Stimulated activated CD8-positive, alpha-beta memory T cell treated with anti-CD3 and anti-CD28 coated beads, Interleukin-2, amount 100 ng/mL, for 48 hours (primary cell): ENCODE measurements at places on chromosomes 2 and 18.

GRCh38 chr2:138395565-138396306, 105.8 kb upstream of the SPOPL start:
- no peak for DNase-seq

DNA sequence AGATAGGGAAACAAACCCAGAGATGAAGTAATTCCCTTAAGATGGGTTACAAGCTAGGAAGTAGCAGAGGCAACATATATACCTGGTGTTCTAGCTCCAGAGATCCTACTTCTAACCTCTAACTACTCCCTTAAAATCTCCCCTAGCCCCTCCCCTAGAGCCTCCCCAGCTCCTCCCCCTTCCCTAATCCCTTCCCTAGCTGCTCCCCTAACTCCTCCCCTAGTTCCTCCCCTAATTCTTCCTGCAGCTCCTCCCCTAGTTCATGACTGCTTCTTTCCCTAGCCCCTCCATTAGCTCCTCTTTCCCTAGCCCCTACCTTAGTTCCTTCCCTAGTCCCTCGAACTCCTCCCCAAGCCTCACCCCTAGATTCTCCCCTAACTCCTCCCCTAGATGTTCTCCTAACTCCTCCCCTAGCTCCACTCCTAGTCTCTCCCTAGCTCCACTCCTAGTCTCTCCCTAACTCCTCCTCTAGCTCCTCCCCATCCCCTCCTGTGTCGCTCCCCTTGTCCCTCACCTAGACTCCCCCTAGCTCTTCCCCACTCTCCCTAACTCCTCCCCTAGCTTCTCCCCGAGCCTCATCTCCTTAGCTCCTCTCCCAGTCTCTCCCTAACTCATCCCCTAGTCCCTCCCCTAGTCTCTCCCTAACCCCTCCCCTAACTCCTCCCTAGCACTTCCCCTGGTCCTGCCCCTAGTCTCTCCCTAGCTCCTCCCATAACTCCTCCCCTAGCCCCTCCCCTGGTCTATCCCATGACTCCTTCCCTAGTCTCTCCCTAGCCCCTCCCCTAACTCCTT, 108.9 kb downstream of the CD226 start:
- DNase-seq, result peak; percentile 16

- no peak for DNase-seq
Measured at GRCh38 chr2:105317937-105318336, 11.6 kb downstream of the TGFBRAP1 start.

GRCh38 chr2:319059-319600, 31.2 kb upstream of the ALKAL2 start:
- no peak for DNase-seq

GRCh38 chr18:48910972-48911545, 39.7 kb downstream of the SMAD7 start:
- DNase-seq, result no peak

DNA sequence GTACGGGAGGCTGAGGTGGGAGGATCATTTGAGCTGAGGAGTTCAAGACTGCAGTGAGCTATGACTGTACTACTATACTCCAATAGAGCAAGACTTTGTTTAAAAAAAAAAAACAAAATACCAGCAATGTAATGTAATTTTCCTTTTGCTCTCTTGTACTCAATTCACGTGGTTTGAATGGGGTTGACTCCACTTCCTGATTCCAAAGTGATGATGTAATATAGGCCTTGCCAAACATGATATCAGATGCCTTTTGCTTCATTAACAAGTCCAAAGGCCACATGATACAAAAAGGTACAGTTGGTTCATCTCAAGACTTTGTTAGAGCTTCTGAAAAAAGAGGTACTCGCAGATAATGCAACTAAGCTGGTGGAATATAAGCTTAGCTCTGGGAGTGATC, 321.8 kb downstream of the ZEB2 start:
- no peak for DNase-seq

DNA sequence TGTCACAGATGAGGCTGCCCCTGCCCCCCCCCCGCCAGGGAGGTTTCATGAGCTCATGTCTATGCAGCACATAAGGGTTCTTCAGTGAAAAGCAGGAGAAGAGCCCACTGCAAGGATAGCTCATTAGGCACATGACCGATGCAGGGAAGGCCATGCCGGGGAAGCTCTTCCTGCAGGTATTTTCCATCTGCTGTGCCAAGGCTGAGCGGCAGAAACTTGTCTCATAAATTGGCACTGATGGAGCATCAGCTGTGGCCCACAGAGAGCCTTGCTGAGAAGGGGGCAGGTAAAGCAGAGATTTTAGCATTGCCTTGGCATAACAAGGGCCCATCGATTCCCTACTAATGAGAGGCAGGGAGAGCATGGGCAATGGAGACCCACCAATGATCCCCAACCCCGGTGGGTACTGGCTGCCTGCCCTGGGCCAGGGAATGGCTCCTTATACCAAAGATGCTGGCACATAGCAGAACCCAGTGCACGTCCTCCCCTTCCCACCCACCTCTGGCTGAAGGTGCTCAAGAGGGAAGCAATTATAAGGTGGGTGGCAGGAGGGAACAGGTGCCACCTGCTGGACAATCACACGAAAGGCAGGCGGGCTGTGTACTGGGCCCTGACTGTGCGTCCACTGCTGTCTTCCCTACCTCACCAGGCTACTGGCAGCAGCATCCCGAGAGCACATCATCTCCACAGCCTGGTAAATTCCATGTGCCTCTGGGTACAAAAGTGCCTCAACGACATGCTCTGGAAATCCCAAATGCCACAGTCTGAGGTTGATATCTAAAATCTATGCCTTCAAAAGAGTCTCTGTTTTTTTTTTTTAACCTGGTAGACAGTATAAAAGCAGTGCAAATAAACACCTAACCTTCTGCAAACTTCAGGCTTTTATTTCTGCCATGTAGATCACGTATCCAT, 41.4 kb downstream of the STEAP3 start:
- peak; percentile 12 for DNase-seq

GRCh38 chr2:127659408-127660290, 13.7 kb downstream of the GPR17 start:
- no peak for DNase-seq

DNA sequence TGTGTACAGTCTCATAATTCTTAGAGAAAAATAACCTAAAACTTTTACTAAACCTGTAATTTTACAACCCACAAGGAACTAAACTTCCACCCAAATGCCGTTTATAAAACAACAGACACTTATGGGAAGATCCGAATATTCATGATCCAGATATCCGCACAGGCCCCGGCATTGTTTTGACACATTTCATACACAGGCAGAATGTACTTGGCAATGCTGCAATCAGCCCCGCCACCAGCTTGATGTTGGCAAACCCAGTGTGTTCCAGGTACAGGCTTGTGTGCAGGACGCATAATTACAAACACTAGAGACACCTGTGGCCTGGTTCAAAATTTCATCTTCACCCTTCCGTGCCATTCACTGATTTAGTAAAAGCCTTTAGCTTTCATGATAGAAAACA, 393.0 kb upstream of the SALL3 start:
- no peak for DNase-seq

DNA sequence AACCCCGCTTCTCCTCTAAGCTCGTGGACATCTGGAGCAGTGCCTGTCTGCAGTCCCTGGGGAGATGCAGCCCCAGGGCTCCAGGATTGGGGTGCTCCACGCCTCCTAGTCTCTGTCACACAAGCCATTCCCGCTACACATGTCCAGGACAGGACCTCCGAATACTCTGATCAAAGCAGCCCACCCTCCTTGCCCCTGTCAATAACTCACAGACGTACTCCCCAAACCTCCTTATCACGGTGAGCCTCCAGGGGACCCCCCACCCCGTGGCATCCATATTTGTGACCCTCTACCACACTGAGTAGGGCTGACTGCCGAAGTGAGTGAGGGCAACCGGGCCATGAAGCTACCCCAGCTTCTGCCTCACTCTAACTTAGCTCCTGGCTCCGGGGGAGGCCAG, 727.7 kb downstream of the GALR1 start:
- DNase-seq, result no peak

GRCh38 chr2:128371648-128372345, 53.1 kb upstream of the HS6ST1 start:
- DNase-seq, result no peak

GRCh38 chr2:203432811-203433210, 102.3 kb downstream of the RAPH1 start:
- DNase-seq, result no peak

DNA sequence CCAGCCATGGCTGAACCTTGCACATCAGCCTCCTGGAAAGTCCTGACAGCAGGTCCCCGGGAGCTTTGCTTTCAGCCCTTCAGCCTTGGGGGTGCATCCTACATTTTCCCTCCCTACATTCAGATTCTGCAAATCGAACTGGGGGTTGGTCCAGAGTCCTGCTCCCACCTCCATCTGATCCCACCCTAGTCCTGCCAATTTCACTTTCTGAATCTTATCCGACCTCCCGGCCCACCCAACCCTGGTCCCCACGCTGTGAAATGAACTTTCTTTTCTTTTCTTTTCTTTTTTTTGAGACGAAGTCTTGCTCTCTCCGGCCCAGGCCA, 47.8 kb upstream of the ODC1 start:
- DNase-seq, result no peak

DNA sequence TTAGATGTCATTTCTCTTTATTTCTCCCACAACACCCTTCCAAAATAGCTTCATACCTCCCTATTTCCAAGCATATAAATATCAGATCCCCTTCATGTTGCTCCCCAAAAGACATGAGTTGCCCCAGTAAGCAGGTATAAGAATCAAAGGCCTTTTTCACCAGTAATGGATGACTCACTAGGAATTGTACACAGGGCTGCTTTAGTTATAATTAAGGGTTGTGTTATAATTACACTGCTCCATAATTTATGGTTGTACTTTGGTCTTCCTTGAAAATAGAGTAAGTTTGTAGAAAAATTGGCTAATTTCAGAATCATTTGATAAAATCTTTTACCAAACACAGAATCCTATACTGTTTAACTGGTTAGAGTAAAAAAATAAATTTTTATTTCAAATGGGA, 8.8 kb upstream of the AQP4 start:
- no peak for DNase-seq

GRCh38 chr2:132977812-132978529, 308.0 kb upstream of the LYPD1 start:
- DNase-seq, result no peak

GRCh38 chr18:49225160-49225559, 235.3 kb downstream of the DYM start:
- DNase-seq, result no peak

DNA sequence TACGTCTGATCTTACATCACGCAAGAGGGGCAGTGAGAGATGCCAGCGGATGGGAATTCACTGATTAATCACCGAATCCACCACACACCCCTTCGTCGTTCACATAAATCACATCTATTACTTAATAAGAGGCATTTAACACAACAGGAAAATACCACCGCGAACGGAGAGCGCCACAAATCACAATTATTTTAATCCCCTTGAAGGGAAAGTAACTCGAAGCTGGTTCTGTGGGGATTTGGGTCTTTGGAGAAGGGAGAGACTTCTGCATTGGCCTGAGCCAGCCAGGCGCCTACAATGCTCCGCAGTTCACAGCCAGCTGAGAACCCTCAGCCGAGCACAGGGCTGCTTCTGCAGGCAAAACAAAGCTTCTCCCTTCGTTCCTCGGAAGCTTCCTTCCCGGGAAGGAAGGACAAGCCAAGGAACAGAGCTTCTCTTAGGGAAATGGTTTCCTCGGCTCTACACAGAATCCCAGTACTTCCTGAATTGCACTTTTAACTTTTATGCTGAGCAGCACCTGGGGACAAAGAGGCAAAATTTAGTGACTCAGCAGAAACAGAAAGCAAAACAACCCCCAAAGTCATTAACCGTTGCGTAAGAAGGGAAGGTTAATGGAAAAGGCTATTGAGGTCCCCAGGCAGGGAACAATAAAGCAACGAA, at the start of gene LRP1B:
Gene LRP1B, minus strand, starts transcription at position 7 of the 660 bp plus-strand sequence. CDS start 287 bp downstream, outside the sequence.
- no peak for DNase-seq

- DNase-seq, result no peak
Measured at GRCh38 chr2:176984987-176985386, 227.6 kb upstream of the HNRNPA3 start.

GRCh38 chr18:40851014-40851429, 1104.0 kb upstream of the PIK3C3 start:
- DNase-seq, result no peak

- no peak for DNase-seq
Measured at GRCh38 chr2:222595581-222595980, 60.3 kb downstream of the FARSB start.

DNA sequence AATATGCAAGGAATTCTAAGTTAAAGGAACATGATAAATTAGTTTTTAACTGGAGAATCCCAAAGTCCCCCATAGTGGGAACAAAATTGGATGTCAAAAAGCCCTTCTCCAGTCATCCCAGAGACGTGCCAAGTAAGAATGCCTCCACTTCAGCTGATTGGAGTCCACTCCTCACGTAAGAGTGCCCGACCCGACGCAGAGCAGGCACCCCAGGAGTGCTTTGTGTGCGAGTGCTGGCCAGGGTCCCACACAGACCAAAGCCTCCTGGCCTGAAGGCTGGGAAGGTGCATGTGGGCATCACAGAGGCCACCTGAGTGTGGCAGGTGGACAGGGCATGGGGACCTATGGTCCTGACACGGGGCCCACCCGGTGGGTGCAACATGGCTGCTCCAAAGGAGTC, 183.5 kb downstream of the GLI2 start:
- DNase-seq, result no peak

DNA sequence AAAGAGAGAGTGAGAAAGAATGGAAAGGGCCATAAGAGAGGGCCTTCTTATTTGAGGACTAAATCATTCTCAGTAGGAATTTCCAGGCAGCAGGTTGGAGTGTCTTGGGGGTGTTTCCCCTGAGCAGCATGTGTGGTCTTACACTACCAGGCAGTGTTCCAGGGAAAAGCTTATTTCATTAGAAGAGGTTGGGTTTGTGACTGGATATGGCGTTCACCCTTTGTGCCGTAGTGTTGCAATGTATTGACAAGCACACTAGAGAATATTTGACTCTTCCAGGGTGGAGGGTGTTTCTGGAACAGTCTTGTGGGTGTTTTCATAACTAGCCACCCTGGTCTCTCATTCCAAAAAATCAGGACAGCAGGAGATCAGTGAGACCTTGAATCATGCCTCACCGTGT, 105.5 kb downstream of the NRP2 start:
- DNase-seq, result no peak

DNA sequence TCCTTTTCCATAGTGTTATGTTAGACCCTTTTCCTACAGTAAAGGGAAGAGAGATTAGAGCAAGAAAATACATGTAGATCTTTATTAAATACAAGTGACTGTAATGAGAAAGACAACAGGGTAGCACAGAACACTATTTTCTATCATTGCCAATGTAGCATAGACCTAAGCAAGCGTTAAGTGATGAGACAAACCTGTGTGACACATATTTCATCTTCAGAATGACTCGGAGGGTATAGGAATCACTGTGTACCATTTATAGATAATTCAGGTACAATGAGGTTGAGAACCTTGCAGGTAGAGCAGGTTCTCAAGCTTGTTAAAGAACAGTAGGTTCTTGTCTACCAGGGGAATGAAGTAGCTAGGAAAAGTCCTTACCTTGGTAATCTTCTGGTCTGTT, 15.9 kb downstream of the PDIA6 start:
- DNase-seq, result no peak

DNA sequence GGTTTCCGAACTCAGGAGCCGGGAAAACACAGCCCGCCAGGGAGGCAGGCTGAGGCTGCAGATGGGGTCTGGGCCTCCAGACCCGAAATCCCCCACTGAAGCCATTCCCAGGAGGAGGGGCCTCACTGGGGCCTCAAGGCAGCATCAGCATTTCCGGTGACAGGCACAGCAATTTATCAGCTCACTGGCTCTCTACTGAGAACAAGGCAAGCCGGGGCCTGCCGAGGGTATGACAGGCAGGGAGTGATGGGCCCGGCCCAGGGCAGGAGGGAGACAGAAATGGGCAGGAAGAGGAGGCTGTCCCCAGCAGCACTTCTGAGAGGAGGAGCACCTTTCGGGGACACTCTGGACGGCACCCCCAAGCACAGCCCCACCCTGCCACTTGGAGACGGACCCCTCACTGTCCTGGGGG, 12.5 kb downstream of the SDC1 start:
- DNase-seq, result no peak
